ENCODE measurements at places on chromosomes 2 and 18.

DNA sequence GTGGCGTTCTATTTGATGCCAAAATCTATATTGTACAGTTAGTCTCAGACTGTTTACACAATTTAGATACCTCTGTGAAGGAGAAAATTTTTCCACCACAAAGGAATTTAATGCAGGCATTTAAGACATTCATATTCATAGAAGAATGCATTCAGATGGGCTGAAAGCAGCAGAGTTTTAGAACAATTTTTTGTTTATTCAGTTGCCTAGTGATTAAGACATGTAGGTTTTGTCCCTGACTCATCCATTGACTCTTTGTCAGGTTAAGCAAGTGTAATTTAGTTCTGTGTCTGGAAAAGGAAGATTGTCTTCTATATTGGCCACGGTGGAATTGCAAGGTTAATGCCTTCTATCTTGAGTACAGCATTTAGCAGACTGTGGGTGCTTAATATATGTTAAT is 515.0 kb downstream of the PARD3B start:
- no peaks in the 10 kb centered on the region for H3K27me3 ChIP-seq
- H3K4me3 ChIP-seq = no peak overlapping the region
- peaks cover 4% of the 10 kb centered on the region for H3K4me1 ChIP-seq
- no peak overlapping the region for H3K27ac ChIP-seq
- no peaks in the 10 kb centered on the region for H3K36me3 ChIP-seq

- H3K27me3 ChIP-seq = no peaks in the 10 kb centered on the region
- no peak overlapping the region for H3K4me3 ChIP-seq
- H3K36me3 ChIP-seq = no peaks in the 10 kb centered on the region
- peaks cover 16% of the 10 kb centered on the region for H3K4me1 ChIP-seq
- no peak overlapping the region for H3K27ac ChIP-seq
These were observed 88.8 kb upstream of the RAB27B start for GRCh38 chr18:54739476-54739875.

GRCh38 chr2:24110660-24111303 is 12.4 kb downstream of the PFN4 start:
- no peaks in the 10 kb centered on the region for H3K27me3 ChIP-seq
- no peaks in the 10 kb centered on the region for H3K36me3 ChIP-seq
- DNase-seq = no peak

GRCh38 chr2:157231476-157231875 is 26.0 kb upstream of the GALNT5 start:
- no peaks in the 10 kb centered on the region for H3K27me3 ChIP-seq
- H3K36me3 ChIP-seq = no peaks in the 10 kb centered on the region
- H3K27ac ChIP-seq = no peak overlapping the region
- H3K4me1 ChIP-seq = peaks cover 14% of the 10 kb centered on the region
- no peak overlapping the region for H3K4me3 ChIP-seq
- DNase-seq = peak; percentile 46

DNA sequence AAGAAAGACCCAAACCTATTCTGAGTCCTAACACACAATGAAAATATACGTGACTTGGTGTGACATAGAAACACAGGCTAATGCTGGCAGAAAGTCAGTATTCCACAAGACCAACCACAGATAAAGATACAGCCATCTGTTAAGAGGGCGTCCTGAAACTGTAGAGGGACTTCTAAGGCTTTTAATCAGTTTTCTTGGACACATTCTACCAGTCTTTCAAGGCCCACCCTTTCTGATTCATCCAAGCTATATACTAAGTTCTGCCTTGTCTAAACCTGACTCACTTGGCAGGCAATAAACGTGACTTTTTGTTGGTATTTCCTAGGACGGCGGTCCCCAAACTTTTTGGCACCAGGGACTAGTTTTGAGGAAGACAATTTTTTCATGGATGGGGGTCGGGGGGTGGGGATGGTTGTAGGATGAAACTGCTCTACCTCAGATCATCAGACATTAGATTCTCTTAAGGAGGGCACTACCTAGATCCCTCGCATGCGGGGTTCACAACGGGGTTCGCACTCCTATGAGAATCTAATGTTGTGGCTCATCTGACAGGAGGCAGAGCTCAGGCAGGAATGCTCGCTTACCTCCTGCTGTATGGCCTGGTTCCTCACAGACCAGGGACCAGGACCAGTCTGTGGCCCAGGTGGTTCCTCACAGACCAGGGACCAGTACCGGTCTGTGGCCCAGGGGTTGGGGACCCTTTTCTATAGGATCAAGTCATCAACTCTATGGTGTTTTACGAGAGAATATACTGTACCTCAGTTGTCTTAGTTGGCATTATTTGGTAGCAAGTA is 61.4 kb downstream of the SP3 start:
- H3K36me3 ChIP-seq = peaks cover 10% of the 10 kb centered on the region
- no peak overlapping the region for H3K4me3 ChIP-seq
- DNase-seq = peak; percentile 61
- H3K27ac ChIP-seq = no peak overlapping the region
- H3K4me1 ChIP-seq = no peaks in the 10 kb centered on the region

- DNase-seq = no peak
- no peaks in the 10 kb centered on the region for H3K36me3 ChIP-seq
- no peak overlapping the region for H3K4me3 ChIP-seq
- no peaks in the 10 kb centered on the region for H3K4me1 ChIP-seq
These were observed 23.3 kb downstream of the EDAR start for GRCh38 chr2:108965540-108966289.

DNA sequence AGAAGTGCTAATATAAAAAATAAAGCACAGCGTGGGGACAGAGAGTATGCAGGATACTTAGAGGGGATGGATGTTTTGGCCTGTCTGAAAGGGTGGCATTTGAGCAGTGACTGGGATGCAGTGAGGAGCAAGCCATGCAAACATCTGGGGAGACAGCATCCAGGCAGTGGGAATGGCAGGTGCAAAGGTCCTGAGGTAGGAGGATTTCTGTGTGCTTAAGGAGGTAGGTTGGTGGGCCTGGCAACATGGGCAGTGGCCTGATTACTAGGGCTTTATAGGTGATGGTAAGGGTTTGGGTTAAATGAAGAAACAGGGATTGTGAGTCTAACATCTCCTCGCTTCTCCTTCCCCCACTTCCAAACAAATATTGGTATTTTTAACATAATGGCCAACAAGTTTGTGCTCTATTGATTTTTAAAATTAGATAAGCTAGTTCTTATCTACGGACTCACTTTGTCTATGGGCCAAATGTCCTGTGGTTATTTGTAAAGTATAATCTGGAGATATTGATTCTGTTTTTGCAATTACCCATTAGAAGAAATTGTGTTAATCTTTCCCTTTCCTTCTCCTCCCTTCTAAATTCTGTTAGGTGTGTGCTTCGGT is 2.4 kb downstream of the AOX1 start:
- no peaks in the 10 kb centered on the region for H3K36me3 ChIP-seq

GRCh38 chr2:136894007-136894634 is 128.8 kb downstream of the THSD7B start:
- no peaks in the 10 kb centered on the region for H3K4me1 ChIP-seq
- DNase-seq = no peak
- no peak overlapping the region for H3K27ac ChIP-seq
- no peaks in the 10 kb centered on the region for H3K27me3 ChIP-seq
- no peaks in the 10 kb centered on the region for H3K36me3 ChIP-seq

GRCh38 chr2:11391942-11392266 is 47.5 kb upstream of the ROCK2 start:
- no peaks in the 10 kb centered on the region for H3K27me3 ChIP-seq
- no peak for DNase-seq
- no peak overlapping the region for H3K4me3 ChIP-seq
- H3K4me1 ChIP-seq = peaks cover 30% of the 10 kb centered on the region

- no peaks in the 10 kb centered on the region for H3K4me1 ChIP-seq
- no peaks in the 10 kb centered on the region for H3K36me3 ChIP-seq
- no peak overlapping the region for H3K4me3 ChIP-seq
- DNase-seq = peak; percentile 73
These were observed 41.4 kb upstream of the TMEFF2 start for GRCh38 chr2:192236136-192236535.

DNA sequence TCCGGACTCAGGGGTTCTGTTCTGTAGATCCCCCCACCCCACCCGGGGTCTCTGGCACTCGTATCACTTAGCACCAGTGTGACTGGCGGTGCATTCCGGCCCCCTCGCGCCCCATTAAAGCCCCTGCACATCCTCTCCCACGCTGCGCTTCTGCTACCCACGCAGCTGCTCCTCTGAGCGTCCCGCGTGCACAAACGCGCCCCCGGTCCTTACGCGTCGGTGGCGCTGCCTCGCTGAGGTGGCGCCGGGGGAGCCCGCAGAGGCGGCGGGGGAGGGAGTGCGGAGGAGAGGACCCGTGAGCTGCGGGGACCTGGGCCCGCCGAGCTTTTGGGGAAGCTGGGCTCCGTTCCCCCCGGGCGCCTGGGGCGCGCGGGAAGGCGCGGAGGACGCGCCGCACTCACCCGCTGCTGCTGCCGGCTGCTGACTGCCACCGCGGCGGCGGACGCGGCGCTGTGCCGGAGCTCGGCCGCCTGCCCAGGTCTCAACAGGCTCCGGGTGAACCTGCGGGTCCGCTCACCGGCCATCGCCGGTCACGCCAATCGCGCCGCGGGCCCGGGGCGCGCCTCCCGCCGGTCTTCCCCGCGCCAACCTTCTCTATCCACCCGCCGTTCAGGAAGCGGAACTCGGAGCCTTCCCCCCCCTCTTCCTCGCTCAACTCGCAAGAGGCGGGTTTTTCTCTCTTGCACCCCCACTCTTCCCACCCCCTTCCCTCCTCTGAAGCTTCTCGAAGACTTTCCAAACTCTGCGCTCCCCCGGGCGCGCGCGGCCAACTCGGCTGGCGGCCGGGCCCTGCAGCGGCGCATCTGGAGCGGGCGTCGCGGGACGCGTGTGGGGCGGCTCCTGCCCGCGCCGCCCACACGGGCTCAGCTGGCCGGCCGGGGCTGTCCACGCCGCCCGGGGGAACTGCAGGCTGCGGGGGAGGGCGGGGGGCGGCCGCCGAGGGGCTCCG is at the start of gene DOCK10:
TSS of gene DOCK10 (minus strand) at position 618 of the 949 bp plus-strand sequence. CDS start at position 524, 94 bp downstream.
- no peaks in the 10 kb centered on the region for H3K27me3 ChIP-seq
- H3K4me3 ChIP-seq = peak within 1 kb of the TSS; percentile 87
- peak within 1 kb of the TSS; percentile 27 for H3K27ac ChIP-seq
- peaks cover 2% of the 10 kb centered on the region for H3K4me1 ChIP-seq

Data from IMR-90 (cell line).